ENCODE measurements at places on chromosomes 5 and 9. TPM values are rescaled to one million over a fixed set of nuclear protein-coding genes. Genes with fewer than 3 reads are reported as not detected.

DNA sequence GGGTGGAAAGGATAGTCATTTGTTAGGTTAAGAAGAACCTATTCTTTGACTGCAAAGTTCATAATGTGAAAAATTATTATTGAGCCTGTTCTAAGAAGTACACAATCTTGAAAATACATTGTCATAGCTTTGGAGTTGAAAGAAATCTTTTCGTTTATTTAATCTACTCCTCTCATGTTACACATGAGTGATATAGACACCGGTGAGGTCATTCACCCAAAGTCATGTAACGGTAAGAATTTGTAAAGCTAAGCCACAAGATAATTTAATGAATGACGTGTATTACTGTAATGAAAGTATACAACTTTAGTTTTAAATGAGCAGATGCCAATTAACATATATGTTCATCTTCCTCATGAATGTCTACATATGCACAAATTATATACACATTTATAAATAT, 284.1 kb upstream of the PDE4D start:
- no peak for DNase-seq

The GPR21 gene
- total RNA-seq: not detected

The ZNF879 gene
- not detected for total RNA-seq

The SLC46A2 gene
- total RNA-seq: not detected

The ENTPD2 gene
- total RNA-seq: 2.7 TPM

The CSNK1A1 gene
- total RNA-seq: 376 TPM

The ACSL6 gene
- total RNA-seq: not detected

GRCh38 chr5:71699233-71699632, 19.8 kb upstream of the CARTPT start:
- no peak for DNase-seq

The HAVCR1 gene
- not detected for total RNA-seq

All from HT-29 (cell line).